Activated T-helper 1 cell treated with anti-CD3 and anti-CD28 coated beads, Interleukin-2, amount 50 U/mL, for 16 hours (primary cell): ENCODE measurements at places on chromosomes 13 and 19.

- no peak for DNase-seq
Observed at GRCh38 chr13:30159446-30159839, 147.9 kb downstream of the KATNAL1 start.

DNA sequence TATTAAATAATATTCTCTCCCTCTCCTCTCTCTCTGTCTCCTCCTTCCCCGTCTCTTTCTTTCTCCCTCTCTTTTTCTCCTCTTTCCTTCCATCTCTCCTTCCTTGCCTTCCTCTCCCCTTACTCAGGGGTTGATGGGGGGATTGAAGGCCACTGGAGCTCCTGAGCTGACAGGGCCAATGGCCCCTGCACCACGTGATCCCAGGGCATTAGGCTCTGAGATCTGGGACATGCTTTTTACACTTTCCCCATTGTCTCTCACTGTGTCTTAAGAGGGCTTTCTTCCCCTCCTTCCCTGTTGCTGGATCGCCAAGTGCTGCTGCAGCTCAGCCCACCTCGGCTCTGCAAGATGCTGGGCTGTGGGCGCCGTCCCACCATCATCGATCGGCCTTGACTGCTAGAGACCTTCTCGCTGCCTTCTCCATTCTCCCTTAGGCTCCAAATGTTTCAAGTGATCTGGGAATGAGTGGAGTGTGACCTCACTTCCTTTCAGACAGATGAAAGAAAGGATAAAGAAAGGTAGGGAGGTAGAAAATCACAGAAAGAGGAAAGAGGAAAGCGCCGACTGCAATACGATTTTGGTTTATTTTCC is 42.2 kb downstream of the COL4A1 start:
- no peak for DNase-seq

DNA sequence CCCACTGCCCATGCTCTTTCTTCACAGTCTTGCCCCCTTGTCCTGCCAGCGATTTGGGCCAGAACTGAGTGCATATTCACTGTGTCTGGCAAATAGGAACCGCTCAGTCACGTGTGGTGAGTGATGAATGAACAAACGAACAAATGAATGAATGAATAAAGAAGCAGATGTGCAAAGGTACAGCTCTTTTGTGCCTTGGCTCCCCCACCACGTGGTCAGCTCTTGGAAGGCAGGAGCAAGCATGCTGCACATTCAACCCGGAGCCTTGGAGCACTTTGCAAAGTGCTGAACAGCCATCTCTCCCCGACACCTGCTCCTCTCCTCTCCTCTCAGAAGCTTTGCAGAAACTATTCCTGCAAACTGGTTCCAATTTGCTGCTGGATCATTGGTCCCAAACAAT is 52.4 kb downstream of the LATS2 start:
- DNase-seq, result no peak

- DNase-seq, result no peak
Observed at GRCh38 chr13:106898231-106898630, 330.3 kb upstream of the ARGLU1 start.

DNA sequence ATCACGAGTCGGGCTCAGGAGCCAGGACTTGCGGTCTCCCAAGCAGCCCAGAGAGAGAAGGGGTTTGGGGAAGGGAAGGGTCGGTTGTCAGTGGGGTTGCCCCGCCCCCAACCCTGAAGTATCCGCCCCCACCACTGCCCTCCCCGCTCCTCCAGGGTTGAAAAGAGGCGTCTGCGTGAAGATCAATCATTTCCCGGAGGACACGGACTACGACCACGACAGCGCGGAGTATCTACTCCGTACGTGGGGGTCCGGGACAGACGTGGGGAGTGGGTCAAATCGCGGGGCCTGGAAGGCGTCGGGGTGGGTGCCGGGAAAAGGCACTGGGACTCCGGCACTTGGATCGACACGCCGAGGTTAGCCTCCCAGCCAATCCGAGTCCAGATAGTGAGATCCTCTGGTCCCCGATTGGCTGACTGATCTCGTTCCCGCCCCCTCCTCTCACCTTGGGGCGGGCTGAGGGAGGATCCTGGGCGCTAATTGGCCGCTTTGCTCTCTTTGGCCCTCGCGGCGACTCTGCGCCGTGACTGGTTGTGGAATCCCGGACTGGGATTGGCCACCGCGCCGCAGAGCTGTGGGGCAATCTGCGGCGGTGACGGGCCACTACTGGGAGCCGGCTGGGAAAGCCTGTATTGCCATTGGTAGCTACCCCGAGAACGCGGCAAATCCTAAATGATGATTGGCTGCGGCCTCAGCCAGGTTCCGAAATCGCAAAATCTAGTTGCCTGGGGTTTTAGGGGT is 13.3 kb upstream of the CACNG6 start:
- no peak for DNase-seq

DNA sequence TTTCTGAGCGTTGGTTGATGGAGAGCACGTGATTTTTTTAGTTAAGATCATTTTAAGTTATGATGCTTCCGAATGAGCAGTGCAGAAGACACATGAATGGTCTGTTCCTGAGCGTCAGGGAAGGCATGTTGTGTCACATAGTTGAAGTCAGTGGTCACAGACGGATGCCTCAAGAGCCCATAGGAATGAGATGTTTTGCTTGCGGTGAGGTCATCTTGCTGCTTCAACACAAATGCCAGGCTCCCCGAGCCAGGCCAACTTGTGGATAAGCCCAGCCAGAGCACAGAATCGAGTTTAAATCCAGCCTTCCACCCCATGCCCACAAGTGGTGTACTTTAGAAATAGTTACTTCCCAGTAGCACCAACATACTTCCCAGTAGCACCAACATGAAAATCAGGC is 5.4 kb downstream of the UPF3A start:
- DNase-seq, result no peak

DNA sequence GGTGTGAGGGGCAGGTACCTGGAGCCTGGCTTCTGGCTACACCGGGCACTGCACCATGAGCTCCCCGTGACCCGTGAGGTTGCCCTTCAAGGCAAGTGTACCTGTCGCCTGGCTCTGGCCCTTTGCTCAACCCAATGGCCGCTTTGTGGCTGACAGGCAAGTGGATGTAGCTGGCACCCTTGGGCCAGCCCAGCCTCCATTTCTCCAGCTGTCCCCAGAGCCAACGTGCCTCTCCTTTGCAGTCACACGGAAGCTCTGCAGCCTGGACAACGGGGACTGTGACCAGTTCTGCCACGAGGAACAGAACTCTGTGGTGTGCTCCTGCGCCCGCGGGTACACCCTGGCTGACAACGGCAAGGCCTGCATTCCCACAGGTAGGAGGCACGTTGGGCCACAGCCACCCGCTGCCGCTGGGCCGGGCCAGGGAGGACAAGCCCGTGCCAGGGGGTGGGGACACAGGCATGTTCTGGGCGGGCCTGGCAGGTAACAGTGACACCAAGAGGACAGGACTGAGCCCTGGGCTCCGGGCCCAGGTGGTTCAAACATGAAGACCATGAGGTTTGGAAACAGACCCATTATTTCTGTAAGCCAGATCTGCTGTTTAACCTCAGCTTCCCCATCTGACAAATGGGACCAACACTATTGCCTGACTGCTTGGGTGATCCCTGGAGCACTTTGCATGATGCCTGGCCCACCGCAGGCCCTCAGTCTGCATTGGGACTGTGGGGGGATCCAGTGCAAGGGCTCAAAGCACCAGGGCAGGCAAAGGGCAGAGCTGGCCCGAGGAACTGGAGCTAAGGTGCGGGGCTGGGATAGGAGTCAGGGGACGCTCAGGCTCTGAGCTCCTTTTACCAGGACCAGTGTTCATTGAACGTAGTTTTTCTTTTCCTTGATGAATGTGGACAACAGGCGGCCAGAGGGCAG is 17.5 kb upstream of the PROZ start:
- no peak for DNase-seq
